ENCODE measurements at places on chromosomes 7 and 10.

DNA sequence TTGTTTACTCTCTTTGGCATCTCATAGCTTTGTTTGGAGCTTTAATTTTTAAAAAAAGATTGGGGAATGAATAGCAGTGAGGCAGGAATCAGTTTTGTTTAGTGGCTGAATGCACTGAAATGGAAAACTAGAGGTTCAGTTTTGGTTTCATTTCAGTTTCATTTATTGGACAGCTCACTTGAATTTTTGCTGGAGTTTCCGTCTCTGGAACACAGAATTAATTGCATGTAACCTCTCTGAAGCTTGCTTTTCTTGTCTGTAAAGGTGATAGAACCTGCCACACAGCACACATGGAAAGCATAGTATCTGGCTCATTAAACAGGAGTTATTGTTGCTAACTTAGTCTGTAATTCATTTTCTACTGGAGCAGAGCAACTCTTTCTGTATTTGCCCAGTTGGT, 7.1 kb downstream of the GRM8 start:
- no peak for DNase-seq

DNA sequence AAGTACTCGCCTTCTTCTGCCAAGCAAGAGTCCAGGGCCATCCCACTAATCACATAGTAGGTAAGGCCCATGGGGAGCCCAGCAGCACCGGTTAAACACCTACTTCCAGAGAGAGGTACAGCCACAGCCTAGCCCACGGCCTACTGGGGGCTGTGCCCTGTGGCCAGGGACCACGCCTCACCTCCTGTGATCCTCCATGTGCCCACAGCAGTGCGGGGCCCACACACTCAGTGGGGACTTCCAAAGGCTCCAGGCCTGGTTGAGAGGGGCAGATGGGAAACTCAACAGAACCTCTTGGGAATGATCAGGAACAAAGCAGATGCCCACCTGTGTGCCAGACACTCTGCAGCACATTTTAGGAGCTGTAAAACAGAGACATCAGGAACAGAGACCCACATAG, 19.7 kb downstream of the AFAP1L2 start:
- no peak for DNase-seq

- no peak for DNase-seq
Measured at GRCh38 chr10:86105181-86105580, 261.4 kb downstream of the GRID1 start.

DNA sequence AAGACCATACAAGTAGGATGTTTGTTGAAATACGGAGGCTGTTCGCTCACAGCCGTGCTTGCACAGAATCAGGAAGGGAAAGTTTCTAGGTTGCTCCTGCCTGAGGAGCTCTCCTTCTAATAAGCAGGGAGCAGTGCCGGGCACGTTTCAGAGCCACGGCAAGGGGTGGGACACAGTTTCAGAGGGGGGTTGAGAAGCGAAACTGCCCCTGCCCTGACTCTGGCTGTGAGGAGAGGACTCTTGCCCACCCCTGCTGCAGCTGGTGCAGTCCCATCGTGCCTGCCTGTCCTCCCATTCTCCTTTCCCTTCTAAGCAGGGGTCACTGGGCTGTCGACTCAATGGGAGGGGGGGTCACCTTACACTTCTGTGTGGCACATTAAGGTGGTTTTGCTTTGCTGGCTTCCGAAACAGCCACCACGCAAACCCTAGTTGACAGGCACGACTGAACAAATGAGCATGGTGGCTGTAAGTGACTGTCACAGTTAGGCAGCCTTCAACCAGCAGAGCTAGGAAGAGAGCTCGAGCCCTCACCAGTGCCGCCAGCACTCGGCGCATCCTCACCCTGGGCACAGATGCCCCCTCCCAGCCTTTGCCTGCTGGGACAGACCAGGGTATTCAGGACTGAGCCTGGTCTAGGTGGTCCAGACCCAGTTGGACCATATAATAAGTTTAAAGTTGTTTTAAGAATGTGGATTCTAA, 37.5 kb downstream of the ZNF467 start:
- DNase-seq, result no peak

- DNase-seq, result peak; percentile 50
Measured at GRCh38 chr10:132142396-132143161, 44.2 kb upstream of the DPYSL4 start.

Measured in H54 (cell line).